Neural progenitor cell (in vitro differentiated cells): ENCODE measurements at places on chromosomes 16 and 17.

- DNase-seq = no peak
Measured at GRCh38 chr17:41211845-41212466, 14.5 kb upstream of the KRTAP9-2 start.

DNA sequence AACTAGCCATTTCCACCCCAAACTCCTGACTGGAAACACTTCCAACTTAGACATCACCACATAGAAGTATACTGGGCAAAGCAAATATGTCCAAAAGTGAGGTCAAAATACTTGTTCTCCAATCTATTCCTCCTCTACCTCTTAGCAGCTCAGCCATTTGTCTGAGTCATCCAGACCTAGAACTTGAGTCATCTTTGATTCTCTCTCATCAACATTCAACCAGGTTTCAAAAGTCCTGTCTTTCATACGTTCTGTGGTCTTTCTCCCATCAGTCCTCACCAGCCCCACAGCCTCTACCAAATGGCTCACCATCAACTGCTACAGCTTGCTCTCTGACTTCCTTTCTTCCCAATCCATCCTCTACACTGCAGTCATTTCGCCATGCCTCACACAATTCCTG is 6.8 kb downstream of the ANKFY1 start:
- DNase-seq = no peak

GRCh38 chr16:1150511-1150982 is 2.4 kb upstream of the CACNA1H start:
- DNase-seq = no peak

DNA sequence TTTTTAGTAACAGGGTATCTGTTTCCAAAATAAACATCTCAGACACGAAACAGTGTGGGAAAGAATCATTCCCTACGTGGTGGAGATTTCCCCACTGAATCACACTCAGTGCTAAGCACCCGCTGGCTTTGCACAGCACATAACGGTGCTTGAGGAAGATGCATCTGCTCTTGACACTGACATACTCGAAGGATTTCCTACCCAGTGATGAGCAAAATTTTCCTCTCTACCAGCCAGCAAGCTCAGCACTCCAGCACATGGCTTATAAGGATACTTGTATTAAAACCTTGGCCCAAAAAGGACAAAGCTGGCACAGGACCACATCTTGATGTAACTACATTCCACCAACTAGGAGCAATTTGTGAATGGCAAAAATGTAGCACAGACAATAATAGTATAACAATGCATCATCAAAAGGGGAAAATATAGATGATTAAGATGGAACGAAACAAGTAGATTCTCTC is 59.0 kb downstream of the ANKFY1 start:
- no peak for DNase-seq

DNA sequence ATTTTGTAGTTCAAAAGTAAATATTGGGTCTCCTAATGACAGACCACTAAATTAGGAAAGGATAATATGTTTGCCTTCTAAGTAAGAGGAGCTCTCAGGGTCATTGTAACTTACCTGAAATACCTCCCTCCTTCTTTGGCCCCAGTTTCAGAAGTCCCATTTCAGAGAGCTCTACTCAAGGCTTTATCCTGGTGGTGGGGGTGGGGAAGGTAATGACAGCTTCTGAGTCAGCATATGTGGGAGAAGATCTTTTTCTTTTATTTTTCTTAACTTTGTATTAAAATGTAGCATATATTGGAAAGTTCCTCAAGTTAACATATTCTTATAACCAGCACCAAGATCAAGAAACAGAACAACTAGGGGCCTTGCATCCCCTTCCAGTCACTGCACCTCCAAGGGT is 16.9 kb upstream of the GINS3 start:
- no peak for DNase-seq

DNA sequence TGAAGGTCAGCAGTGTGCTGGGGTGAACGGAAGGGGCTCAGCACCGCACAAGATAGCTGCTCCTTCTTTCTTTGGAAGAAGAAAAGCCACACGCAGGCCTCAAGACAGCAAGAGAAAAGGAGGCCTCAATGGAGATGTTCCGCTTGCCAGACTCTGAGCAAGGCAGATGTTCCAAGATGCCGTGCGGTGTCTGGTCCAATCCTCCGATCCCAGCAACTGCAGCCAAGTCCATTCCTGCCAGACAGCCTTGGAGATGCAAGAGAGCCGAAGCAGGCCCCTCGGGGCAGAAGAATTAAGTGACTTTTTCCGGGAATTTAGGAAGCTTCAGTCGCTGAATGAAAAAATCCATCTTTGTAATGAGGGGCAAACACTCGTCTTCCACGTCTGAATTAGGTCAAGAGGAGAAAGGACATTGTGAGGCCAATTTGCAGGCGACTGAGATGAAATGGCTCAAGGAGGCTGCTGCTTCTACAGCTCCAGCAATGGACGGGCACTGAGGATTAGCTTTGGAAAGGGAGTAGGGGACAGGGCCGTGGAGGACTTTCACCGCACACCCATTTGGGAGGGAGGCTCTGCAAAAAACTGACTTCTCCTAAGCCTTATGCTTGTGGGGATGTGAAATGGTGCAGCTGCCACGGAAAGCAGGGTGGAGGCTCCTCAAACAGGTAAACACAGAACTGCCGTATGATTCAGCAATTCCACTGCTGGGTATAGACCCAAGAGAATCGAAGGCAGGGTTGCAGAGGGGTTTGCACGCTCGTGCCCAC is 44.7 kb downstream of the RPH3AL start:
- no peak for DNase-seq

DNA sequence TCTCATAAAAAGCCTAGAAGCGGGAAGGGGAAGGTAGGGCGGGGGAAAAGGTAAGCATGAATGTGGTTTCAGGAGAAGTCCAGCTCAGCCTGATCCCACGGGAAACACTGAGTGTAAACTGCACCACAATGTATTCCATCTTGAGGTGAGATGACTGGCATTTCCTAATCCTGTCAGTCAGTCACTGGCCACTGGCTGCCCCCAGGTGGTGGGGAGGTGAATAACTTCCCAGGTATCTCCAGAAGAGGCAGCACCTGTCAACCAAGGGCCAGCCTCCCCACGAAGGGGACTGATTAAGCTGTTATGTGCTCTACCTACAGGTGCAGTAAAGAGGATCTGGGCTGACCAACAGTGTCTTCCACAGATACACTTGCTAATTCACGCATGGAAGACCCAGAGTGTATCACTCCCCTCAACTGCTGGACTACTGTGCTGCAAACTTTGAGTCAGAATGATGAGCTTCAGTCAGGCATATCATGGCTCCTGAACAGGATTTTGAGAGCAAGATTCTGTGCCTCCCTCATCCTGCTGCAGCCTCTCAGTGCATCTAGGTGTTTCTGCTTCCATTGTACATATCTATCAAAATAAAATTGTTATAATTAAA is 108.5 kb upstream of the CCL2 start:
- peak; percentile 77 for DNase-seq
